ENCODE measurements at places on chromosomes 6 and 20.
A peak's percentile ranks its signal among the peaks of the same experiment; 100 is the strongest.

GRCh38 chr6:131802347-131802746 lies 5.5 kb upstream of the ENPP1 start:
- no peak for DNase-seq

DNA sequence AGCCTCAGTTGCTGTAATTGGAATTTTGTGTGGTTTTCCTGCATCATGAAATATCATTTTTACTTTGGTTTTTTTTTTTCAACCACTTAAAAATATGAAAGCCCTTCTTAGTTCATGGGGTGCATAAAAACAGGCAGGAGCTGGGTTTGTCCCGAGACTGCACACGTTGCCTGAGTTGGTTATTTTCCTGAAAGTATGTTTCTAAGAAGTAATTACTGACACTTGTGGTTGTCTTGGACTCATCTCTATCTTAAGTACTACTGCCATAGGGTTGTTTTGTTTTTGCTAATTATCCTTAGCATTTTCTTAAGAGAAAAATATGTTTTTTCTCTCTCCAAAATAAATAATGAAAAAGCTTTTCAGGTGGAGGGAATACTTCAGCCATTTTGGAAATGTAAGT lies 40.1 kb downstream of the FAM120B start:
- DNase-seq = no peak

DNA sequence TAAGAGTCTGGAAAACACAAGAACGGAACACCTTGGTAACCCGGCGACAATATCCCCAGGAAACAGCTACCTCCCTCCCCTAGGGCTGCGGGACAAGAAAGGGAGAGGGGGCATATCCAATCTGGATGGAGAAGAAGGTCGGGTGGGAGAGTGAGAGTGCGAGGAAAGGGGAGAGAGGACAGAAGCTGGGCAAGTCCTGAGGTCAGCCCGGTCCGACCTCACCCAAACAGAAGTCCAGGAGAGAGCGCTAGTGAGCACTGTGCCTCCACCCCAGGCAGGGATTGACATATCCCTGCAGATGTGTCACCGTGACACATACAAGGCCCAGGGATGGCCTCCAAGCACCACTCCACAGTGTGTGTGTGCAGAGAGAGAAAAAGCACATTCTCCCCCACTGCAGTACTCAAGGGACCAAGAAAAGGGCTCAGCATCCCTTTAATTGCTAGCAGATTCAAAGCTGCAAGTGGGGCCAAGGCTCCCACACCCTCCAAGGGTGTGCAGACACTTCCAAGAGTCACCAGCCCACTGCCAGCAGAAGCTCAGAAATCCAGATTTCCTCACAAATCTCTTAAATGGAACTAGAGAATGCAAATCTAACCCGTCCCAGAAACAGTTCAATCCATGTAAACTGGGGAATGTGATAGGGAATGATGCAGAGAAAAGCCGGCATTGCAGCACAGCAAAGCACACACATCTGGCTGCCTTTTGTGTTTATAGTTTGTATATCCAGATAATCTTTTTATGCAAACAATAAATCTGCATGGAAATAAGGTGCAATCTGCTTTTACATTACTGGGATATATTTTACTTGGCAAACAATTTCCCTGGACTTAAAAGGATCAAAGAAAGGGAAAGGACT lies 3.1 kb downstream of the PXDC1 start:
- DNase-seq = peak; percentile 74

GRCh38 chr20:59518881-59519706 lies 85.2 kb upstream of the PHACTR3 start:
- no peak for DNase-seq

- DNase-seq = no peak
Observed at GRCh38 chr6:134979142-134979541, 29.2 kb upstream of the ALDH8A1 start.

GRCh38 chr20:56873836-56874235 lies 244.7 kb downstream of the TFAP2C start:
- no peak for DNase-seq

GRCh38 chr6:163457637-163458561 lies 43.4 kb downstream of the QKI start:
- no peak for DNase-seq

- DNase-seq = no peak
Observed at GRCh38 chr6:169224185-169224695, 29.4 kb downstream of the THBS2 start.

GRCh38 chr6:27275025-27275956 lies 27.8 kb downstream of the PRSS16 start:
- DNase-seq = no peak

GRCh38 chr20:36548006-36548315 lies 6.6 kb downstream of the MYL9 start:
- no peak for DNase-seq

- DNase-seq = no peak
Observed at GRCh38 chr6:109743739-109744138, 52.6 kb downstream of the FIG4 start.

DNA sequence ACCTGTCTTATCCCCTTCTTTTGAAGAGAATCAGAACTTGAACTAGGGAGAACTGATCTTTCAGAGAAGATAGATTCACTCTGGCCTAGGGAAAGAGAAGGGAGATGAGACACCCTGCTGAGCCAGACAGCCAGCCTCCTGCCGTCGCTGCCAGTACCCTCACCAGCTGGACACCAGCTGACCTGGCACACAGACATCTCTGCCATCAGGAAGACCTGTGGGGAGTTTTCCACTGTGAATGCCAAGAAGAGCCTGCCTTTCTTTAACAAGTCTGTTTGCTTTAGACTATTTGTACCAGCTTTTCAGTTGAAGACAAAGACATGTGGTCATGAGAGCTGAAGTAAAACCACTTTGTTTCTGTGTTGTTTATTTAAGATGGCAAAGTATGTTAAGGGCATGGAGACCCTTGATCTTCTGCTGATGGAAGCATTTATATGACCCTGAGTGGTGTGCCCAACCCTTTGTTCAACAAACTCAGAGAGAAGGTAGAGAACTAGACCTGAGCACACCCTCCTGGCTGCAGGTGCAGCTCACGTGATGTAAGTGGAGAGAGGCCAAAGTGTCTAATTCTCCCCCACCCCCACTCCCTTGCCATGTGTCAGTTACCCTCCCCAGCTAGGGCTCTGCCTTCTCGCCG lies 82.3 kb upstream of the SLC24A3 start:
- no peak for DNase-seq

DNA sequence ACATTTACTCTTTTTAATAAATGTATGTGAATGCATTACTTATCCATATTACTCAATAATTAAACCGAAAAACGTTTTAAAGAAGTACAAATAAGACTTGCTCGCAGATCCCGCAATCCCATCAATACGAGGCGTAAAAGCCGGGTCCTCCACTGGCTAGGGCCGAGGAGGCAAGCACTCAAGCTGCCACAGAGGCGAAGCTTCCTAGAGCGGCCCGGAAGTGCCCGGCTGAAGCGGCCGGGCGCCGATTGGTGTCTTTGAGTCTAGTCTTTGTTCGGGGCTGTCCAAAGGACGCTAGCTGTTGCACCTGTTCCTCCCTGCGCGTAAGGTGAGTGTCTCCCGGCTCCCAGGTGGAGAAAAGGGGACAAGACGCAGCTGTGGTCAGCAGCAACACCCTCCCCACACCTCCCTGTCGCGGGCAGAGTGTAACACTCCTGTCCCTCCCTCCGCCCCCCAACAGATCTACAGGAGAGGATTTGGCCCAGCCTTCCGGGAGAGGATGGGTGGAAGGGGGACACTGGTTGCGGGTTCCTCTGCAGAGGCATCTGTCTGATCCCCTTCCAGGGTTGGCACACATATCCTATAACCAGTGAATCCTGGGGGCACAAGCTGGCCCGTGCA lies at the start of gene ZSCAN16:
ZSCAN16 (plus strand) TSS at position 260 of the 621 bp plus-strand sequence. CDS start 835 bp downstream, outside the sequence.
- DNase-seq = peak; percentile 88

GRCh38 chr6:130547723-130548122 lies 181.9 kb downstream of the TMEM200A start:
- no peak for DNase-seq

GRCh38 chr20:61118429-61119224 lies 133.4 kb upstream of the CDH4 start:
- DNase-seq = no peak

GRCh38 chr6:155130161-155130853 lies 133.5 kb upstream of the CLDN20 start:
- no peak for DNase-seq

GRCh38 chr20:47677635-47678453 lies 107.4 kb downstream of the SULF2 start:
- DNase-seq = peak; percentile 67

DNA sequence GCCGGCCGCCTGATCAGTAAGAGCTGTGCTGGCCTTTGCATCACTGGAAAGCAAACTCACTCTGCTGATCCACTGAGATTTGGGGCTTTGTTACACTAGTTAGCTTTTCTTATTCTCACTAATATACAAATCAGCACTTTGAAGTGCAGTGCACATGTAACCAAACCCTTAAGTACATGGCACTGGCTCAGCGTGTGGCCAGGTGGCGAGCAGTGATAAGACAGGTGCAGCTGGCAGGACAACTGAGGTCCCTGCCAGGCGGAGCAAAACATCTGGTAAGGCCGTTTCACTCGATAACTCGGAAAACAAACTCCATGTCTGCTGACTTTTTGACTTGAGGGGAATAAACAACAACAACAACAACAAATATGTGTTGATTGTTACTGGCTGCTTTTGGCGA lies 11.0 kb downstream of the GFRA4 start:
- peak; percentile 35 for DNase-seq

- no peak for DNase-seq
Observed at GRCh38 chr6:138455746-138456400, 43.4 kb downstream of the NHSL1 start.

DNA sequence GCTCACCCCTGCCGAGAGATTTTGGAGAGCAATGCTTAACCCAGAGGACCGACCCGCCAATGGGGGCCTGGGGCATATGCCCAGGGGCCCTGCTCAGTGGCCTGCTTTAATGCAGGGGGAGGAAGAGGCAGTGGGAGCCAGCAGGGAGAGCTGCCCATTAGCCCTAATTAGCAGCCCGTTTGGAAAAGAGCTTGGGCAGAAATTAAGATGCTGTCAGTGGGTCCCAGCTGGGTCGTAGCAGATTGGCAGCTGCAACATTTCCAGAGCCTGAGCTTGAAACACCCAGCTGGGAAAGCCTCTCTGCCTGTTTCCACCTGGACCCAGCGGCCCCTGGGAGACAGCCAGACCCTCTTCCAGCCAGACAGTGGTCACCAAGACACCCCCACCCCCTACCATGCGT lies 39.5 kb downstream of the CD40 start:
- no peak for DNase-seq

GRCh38 chr20:57465486-57465885 lies 59.5 kb downstream of the CTCFL start:
- no peak for DNase-seq

- peak; percentile 71 for DNase-seq
Observed at GRCh38 chr20:17605131-17605660, 35.3 kb downstream of the DSTN start.

- DNase-seq = peak; percentile 38
Observed at GRCh38 chr20:278607-279571, 11.7 kb downstream of the C20orf96 start.

DNA sequence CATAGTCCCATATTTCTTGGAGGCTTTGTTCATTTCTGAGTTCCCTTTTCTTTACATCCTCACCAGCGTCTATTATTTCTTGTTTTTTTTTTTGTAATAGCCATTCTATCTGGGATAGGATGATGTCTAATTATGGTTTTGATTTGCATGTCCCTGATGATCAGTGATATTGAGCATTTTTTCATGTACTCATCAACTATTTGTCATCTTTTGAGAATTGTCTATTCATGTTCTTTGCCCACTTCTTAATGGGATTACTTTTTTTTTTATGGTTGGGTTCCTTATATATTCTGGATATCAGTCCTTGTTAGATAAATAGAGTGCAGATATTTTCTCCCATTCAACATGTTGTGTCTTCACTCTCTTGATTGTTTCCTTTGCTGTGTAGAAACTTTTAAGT lies 42.1 kb downstream of the CYB5R4 start:
- no peak for DNase-seq

Measured in left lobe of liver (tissue), 2 donors.